ENCODE measurements at places on chromosomes 11 and 22. TPM values are rescaled to one million over a fixed set of nuclear protein-coding genes. Genes with fewer than 3 reads are reported as not detected.

TSGA10IP gene
- not detected for total RNA-seq

OR10A2 gene
- total RNA-seq: not detected

PAMR1 gene
- total RNA-seq: 4.4 TPM

GRCh38 chr22:30452861-30453260 lies 19.0 kb downstream of the SEC14L3 start:
- no peak for DNase-seq
- no peaks in the 10 kb centered on the region for H3K4me1 ChIP-seq
- no peak overlapping the region for H3K27ac ChIP-seq
- H3K4me3 ChIP-seq: no peak overlapping the region
- no peaks in the 10 kb centered on the region for H3K36me3 ChIP-seq

- peaks cover 3% of the 10 kb centered on the region for H3K36me3 ChIP-seq
- no peak overlapping the region for H3K4me3 ChIP-seq
- H3K27ac ChIP-seq: no peak overlapping the region
- DNase-seq: no peak
- H3K27me3 ChIP-seq: no peaks in the 10 kb centered on the region
Measured at GRCh38 chr11:48167380-48167779, 49.2 kb upstream of the OR4B1 start.

DNA sequence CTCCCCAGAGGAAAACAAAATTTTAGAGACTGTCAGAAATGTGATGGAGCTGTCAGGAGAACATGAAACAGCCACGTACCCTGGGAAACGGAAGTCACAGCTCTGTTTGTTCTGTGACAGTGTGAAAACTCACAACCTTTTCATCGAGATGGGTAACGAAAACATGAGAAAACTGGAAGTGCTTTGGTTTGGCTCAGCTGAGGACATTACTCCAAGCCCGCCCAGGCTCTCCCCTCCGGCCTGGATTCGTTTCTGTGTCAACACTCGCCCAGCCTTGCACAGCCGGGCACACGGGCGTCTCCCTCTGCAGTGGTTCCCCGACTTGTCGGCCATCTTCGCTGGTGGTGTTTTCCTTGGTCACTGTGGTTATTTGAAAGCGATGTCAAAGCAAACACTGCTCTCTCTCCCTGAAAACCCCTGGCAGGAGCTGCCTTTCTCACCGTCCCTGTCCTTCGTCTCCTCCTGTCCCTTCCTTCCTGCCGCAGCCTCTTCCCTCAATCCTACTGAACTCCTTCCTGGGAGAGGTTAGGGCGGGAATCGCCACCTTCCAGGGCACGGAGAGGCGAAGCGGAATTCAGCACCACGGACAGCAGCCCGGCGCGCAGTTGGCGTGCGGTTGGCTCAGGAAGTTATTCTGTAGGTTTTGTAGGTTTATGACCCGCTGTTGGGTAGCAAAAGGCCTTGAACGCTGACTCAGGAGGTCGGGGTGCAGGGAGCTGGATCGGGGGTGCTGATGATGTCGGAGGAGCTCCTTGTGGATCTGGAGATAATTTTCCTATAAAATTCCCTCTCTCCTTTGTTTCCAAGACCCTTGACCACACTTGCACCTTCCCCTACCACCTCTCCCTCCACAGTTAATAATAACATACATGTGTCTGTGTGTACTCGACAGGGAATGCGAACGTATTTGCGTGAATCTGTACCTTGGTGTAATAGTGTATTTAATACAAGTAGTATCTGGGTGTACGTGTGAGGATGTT lies 13.1 kb upstream of the RPS19BP1 start:
- H3K4me3 ChIP-seq: no peak overlapping the region
- peaks cover 3% of the 10 kb centered on the region for H3K27me3 ChIP-seq
- no peaks in the 10 kb centered on the region for H3K4me1 ChIP-seq
- H3K27ac ChIP-seq: no peak overlapping the region

- peak; percentile 42 for DNase-seq
- no peaks in the 10 kb centered on the region for H3K27me3 ChIP-seq
- H3K27ac ChIP-seq: no peak overlapping the region
- no peaks in the 10 kb centered on the region for H3K36me3 ChIP-seq
- no peak overlapping the region for H3K4me3 ChIP-seq
Measured at GRCh38 chr11:29159552-29160465, 857.0 kb downstream of the KCNA4 start.

- peak; percentile 97 for DNase-seq
- peak within 1 kb of the TSS; percentile 84 for H3K27ac ChIP-seq
- no peaks in the 10 kb centered on the region for H3K36me3 ChIP-seq
- peaks cover 11% of the 10 kb centered on the region for H3K4me1 ChIP-seq
- H3K4me3 ChIP-seq: peak within 1 kb of the TSS; percentile 98
Measured at GRCh38 chr22:36028646-36029405, at the start of gene RBFOX2. Gene RBFOX2 (minus strand): TSS chr22:36028824. CDS start chr22:36028425, 399 bp downstream.

DNA sequence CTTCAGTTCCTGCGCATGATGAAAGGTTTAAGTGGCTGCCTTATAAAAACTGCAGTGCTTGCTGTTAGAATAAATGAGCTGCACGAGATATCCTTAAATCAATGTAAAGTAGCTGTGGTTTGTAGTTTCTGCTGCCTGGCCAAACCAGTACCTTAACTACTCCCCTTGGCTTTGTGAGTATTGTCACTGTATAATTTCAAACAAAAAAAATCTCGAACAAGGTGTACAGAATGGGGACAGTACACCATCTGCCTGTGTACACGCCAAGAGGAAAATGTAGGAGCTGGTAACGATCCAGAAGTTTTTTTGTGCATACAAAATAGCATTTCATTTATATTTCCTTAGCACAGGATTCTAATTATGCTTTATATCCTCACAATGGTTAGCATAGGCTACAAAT lies 20.6 kb upstream of the NDUFC2 start:
- no peaks in the 10 kb centered on the region for H3K36me3 ChIP-seq
- no peaks in the 10 kb centered on the region for H3K27me3 ChIP-seq
- no peak overlapping the region for H3K4me3 ChIP-seq
- no peak overlapping the region for H3K27ac ChIP-seq

DNA sequence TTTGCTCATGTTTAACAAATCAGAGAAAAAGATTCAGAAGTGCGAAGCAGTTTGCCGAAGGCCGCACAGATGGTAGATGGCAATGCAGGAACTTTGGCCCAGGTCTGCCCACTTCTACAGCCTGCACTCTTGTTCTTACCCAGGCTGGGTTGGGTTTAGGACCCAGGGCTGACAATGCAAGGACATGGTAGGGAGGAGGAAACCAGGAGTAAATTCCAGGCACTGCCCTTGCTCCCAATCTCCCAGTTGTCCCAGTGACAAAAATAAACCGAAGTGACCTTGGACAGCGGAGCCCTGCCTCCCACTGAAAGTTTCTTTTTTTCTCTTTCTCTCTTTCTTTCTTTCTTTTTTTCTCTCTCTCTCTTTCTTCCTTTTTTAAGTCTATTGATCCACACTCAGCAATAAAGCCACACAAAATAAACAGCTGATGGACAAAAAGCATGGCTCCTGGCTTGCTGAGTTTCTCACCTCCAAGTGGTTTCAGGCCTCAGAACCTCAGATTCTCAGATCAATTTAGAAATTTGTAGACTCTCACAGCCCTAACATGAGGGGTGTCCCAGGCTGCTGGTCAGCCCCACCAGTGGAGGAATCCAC lies 33.5 kb upstream of the FCHSD2 start:
- peaks cover 33% of the 10 kb centered on the region for H3K4me1 ChIP-seq
- H3K4me3 ChIP-seq: no peak overlapping the region
- DNase-seq: peak; percentile 76
- H3K27ac ChIP-seq: peak overlapping the region; percentile 79

GRCh38 chr22:19705181-19705934 lies 8.9 kb upstream of the SEPTIN5 start:
- no peaks in the 10 kb centered on the region for H3K27me3 ChIP-seq
- no peak overlapping the region for H3K27ac ChIP-seq
- H3K4me1 ChIP-seq: no peaks in the 10 kb centered on the region
- no peak overlapping the region for H3K4me3 ChIP-seq

Measured in adrenal gland (tissue), 19 donors.